KG1 (cell line): ENCODE measurements at places on chromosomes 11 and 22.

DNA sequence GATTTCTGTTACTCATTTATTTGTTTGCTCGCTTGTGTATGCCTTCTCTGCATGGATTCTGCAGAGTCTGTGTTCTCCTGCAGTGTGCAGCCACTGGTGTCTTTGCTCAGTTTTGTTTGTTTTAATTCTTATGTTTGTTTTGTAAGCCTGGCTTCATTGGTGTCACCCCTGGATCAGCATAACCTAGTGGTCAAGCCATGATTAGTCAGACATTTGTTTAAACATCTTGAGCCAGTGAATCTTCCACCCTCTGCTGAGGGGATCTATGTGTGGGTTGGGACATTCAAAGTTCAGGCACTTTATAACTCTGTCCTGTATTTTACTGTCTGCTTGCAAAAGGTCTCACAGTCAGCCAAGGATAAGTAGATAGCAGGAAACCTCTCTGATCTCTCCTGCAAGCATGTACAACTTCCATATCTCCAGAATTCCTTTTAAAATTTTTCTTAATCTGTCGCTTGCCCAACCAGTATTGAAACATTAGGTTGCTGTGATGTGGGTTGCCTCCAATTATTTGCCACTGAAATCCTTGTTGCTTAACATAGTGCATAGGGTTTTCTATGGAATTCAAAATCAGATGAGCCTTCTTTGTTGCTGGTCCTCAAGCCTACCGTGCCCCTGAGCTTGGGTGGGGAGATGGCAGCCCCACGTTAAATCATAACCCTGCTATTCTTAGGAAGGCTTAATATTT, 86.8 kb downstream of the KCNQ1OT1 start:
- DNase-seq: no peak

DNA sequence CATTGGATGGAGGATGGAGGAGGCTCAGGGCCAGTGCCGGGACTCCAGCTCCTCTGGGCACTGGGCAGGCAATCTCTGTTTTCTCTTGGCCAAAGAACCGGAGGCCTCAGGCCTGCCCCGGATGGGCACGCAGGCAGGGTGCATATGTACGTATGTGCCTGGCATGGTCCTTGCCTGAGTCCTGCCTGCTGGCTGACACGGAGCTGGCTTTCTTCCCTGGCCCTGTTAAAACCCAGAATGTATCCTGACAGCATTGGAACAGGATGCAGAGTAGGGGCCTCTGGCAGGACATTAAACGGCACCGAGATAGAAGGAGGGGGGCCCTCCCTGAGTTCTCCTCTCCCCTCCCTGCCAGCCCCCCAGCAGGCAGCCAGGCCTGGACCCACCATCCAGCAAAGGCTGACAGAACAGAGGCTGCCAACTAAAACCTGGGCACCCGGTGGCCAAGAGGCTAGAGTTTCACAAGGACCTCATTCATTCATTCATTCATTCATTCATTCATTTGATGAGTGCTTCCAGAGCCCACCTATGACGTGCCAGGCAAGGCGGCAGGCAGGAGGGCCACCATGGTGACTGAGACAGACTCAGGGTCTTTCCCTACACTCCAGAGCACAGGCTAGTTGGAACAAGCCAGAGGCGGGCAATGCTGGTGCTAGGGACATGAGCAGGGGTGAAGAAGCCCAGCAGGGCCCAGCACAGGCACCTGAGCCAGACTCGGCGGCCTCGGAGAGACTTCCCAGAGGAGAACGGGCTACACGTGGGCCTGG, 28.8 kb downstream of the FLRT1 start:
- DNase-seq: no peak

GRCh38 chr22:44850946-44851345, 98.6 kb downstream of the ARHGAP8 start:
- no peak for DNase-seq

GRCh38 chr11:94794287-94795168, 26.4 kb downstream of the AMOTL1 start:
- DNase-seq: no peak

- no peak for DNase-seq
Observed at GRCh38 chr11:69831985-69832384, 12.8 kb upstream of the FGF3 start.

- DNase-seq: peak; percentile 45
Observed at GRCh38 chr11:10809373-10810160, 841 bp upstream of the EIF4G2 start.

GRCh38 chr11:130831506-130831905, 84.8 kb downstream of the SNX19 start:
- no peak for DNase-seq

DNA sequence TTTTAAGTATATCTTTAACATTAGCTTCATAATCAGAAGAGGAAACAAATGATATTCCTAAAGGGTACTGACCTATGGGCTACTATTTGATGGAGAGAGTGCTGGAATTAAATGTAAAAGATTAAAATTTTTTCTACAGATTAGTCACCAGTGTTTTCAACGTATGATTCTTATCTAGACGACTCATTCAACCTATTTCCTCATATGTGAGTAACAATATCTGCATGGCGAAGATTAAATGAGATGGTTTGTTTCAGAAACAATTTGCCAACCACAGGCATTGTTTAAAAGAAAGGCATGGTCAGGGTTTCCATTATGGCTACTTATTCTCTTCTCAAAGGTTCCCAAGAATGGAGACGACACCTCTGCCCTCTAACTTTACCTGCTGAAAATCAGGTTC, 20.4 kb downstream of the OR56B4 start:
- no peak for DNase-seq

DNA sequence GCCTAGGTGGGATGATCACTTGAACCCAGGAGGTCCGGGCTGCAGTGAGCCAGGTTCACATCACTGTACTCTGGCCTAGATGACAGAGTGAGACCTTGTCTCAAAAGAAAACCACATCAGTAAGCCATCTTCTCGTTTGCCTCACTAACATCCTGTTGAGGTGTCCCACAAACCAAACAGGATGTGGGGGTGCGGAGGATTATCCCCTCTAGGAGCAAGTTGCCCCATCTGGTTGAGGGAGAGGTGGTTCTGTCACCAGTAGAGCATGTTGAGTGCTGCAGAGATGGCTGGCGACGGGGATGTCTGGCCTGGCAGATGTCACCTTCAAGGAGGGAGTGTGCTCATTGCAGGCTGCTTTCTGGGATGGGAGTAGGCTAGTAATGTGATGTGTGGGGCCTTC, 72.4 kb downstream of the ZNRF3 start:
- DNase-seq: peak; percentile 70

- no peak for DNase-seq
Observed at GRCh38 chr11:43954241-43954640, 11.8 kb downstream of the C11orf96 start.

DNA sequence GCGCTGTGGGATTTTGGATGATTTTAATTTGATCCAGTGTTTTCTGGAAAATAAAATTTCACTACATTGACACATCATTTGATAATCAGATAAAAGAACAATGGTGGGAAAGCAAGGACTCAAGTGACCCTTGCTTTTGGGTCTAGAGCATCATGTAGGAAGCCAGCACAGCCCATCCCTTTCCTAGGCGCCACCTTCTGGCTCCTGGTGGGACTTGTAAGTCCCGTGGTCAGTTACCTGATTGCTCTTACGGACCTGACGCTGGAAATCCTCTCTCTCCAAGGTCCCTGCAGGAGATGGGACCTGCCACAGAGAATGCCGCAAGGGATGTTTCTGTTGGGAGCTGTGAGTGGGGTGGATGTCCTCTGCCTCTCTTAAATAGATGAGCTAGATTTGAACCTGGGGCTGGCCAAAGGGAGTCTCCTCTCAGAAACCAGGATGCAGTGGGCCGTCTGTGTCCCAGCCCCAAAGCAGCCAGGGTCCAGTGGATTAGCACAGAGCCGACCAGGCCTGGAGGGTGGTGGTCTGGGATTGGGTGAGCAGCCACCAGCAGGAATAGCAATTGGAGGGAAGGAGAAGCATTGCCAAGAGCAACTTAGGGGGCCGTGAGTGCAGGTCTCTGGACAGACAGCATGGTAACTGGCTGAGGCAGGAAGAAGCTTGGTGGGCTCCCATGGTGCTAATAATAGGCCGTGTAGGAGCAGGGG, 21.7 kb downstream of the TIMP3 start:
- DNase-seq: no peak

GRCh38 chr11:32855601-32856000, 25.9 kb downstream of the PRRG4 start:
- DNase-seq: no peak

DNA sequence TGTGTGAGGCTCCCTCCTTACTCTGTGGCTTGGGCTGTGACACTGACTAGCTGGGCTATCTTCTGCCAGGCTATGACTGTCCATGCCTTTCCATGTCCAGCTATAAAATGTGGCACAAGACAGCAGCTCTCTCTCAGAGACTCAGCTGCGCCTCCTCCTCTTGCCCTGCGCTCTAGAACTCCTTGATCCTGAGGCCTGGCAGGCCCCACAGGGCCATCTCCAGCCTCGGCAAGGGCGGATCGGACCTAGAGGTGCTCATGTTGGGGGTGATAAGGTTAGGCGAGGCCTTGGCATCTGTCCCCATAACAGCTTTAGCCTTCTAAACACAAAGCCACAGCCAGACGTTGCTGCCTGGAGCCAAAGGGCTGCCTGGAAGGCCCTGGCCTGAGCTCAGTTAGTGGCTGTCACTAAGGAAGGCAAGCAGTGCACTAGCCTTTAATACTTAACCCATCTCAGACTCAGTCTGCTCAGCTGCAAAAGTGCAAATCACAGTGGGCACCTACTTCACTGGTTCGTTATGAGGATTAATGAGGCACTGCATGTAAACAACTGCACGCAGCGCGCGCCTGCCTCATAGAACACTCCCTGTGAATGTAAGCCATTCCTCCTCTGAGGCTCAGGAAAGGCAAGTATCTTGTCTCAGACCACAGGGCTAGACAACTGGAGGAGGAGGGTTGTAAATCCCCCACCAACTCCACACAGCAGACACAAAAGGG, 1.2 kb downstream of the GUCD1 start:
- no peak for DNase-seq

- DNase-seq: no peak
Observed at GRCh38 chr11:126032375-126032774, 30.3 kb downstream of the CDON start.

GRCh38 chr22:30605449-30606110, 1.4 kb upstream of the TCN2 start:
- no peak for DNase-seq

- no peak for DNase-seq
Observed at GRCh38 chr11:102047305-102047924, at the start of gene CFAP300. TSS of gene CFAP300 (plus strand) at chr11:102047437. CDS start at chr11:102047471, 34 bp downstream.

- no peak for DNase-seq
Observed at GRCh38 chr11:131402040-131402439, 31.6 kb downstream of the NTM start.

GRCh38 chr11:34049028-34049427, 2.5 kb upstream of the CAPRIN1 start:
- DNase-seq: no peak

- DNase-seq: no peak
Observed at GRCh38 chr11:25961539-25961938, 370.4 kb upstream of the ANO3 start.

DNA sequence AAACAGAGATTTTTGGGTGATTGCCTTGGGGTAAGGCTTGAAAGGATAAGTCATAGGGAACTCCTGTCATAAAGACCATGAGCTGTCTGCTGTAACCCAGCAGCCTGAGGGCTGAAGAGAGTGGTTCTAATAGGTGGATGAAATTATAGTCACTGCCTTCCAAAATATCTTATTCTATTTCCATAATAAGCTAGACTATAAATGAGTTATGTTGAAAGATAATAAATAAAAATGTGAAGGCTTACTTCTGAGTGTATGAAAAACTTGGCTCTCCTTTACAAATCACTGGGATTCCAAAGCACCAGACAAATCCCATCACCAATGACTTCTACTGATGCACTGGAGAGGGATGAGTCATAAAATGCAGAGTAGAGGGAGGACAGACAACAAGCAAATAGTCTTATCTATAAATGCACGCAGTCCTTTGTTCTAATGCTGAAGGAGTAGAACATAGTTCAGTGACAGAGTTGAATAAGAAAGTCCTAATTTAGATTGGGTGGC, 775.0 kb upstream of the LRRC4C start:
- no peak for DNase-seq

- DNase-seq: no peak
Observed at GRCh38 chr11:26088391-26088790, 243.5 kb upstream of the ANO3 start.

DNA sequence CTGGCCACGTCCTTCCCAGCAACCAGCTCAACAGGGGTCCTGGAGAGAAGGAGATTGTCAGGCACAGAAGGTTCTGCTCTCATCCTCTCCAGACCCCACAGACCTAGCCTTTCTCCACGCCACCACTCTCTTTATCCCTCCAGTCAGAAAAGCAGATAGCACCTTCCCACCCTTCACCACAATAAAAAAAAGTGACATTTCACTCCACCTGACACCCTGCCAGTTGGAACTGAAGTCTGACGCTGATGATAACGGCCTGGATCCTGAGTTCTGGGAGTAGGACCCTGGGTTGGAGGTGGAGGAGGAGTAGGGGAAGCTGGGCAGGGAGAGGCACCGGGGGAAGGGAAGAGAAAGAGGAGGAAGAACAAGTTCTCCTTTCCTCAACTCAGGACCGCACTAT, 127.5 kb upstream of the ANO1 start:
- DNase-seq: no peak

DNA sequence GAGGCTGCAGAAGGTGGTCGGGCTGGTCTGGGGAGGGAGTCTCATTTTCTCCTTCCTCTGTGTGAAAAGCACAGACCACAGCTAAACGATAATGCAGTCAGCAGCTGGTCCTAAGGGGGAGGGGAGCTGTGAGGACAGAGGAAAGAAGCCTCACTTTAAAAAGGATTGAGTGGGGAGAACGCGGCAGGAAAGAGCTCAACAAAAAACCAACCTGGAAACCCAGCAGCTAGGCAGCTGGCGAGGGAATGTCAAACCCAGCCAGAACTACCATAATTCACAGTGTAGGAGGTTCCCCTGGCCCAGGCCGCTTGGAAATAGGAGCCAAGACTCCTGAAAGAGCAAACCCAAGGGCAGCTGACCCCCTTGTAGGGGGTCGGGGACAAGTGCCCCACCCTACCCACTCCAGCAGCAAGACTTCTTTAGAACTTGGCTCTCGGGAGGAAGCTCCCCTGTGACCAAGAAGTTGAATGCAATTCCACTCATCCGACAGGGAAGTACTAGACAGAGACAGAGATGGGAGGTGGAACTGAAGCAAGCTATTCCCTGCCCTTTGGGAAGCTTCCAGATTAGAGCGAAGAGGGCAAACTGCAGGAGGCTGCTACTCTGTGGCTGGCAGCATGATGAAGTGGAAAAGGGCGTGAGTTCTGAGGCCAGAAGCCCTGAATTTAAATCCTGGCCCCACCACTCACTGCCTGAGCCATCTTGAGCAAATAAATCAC, 16.5 kb upstream of the DGKZ start:
- no peak for DNase-seq

GRCh38 chr11:2795491-2795991, 90.0 kb downstream of the CDKN1C start:
- DNase-seq: no peak
